ENCODE measurements at places on chromosomes 1 and 21.

DNA sequence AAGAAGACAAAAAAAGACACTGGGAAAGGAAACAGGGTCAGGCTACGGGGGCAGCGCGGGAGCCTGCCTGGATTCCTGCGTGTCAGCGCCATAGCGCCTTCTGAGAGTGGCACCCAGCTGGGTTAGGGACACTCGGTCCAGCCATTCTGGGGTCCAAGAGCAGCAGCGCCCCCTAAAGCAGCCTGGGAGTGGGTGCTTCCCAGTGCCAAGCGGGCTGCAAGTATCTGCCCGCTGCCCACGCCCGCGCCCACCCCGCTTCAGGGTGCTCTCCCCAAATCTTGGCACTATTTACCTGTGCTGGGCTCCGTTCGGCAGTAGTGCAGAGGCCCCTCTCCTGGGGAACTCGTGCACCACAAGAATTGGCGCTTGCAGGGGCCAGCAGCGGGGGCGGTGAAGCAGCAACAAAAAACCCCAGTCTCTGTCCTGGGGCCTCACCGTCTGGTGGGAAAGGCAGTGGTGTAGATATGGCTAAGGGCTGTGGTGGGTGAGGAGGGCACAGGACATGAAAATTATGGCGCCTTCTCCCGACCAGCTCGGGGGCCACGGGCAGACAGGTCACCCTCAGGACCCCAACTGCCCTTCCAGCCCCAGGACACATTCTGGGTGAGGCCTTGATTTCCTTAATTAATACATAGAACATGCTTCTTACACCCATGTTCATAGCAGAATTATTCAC lies 24.1 kb upstream of the LBR start:
- DNase-seq: no peak

DNA sequence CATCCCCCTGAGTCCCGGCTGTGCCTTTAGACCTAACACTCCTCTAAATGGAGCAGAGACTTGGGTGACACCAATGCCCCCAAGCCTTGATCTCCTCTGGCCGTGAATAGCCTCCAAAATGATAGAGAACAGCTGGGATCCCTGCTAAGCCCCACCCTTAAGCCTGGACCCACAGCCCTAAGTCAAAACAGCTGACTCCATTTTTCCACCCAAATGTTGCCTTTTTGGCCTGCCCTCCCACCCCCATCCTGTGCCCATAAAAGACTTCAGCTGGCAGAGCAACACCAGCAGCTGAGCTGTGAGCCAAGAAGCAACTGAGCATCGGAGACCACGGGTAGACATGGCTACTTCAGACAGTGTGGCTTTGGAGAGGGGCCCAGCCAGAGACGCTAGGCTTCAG lies 420.8 kb downstream of the NPHP4 start:
- DNase-seq: no peak

GRCh38 chr1:85327759-85328158 lies 51.3 kb upstream of the BCL10 start:
- no peak for DNase-seq

GRCh38 chr1:228833911-228834688 lies 98.8 kb downstream of the RHOU start:
- no peak for DNase-seq

GRCh38 chr1:15035236-15035635 lies 118.3 kb upstream of the TMEM51 start:
- no peak for DNase-seq

DNA sequence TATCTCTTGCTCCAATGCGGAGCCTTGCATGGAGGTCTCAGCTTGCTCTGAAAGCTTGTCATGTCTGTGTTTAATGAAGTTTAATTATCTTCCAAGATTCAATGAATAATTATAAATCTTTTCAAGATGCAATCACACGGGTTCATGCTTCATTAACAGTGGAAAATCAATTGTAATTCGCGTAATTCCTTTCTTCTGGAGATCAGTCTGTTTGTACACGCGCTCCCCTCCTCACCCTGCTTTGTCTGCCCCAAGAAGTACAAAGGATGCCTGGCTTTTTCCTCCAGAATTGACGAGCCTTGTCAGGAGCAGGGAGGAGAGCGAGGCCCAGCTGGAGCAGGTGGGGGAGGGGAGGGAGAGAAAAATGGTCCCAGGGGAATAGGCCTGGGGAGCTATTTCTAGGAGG lies 65.0 kb upstream of the DISP3 start:
- DNase-seq: no peak

- no peak for DNase-seq
These were observed 9.3 kb downstream of the KIF21B start for GRCh38 chr1:201013991-201014815.

- no peak for DNase-seq
These were observed 142.4 kb downstream of the PLPP3 start for GRCh38 chr1:56436912-56437417.

DNA sequence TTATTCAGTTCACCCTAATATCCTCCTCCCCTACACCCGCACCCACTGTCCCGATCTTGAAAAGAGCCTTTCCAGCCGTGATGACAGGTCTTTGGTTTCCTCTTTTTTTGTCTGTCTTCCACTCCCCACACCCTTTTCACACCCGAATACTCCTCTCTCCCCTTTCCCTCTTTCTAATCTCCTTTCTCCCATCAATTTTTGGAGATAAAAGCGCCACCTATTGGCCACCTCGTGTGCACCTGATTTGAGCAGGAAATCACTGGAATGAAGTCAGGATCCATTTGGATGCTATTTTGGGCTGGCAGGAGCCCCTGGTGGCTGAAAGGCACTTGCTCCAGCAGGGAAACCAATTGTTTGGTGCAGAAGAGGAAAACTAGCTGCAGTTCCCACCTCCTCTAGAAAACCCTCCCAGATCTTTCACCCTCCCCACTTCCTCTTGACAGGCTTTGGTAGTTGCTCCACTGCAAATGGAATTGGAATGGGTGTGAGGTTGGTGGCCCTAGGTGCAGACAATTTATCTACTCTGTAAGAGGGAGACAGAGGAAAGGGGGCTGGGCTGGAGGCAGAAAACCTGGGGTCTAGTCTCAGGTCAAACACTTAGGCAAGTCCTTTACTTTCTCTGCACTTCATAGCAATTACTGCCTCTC lies 8.4 kb downstream of the FOXE3 start:
- no peak for DNase-seq

Data from CD4-positive, alpha-beta T cell treated with Interleukin-6 at 100 ng/mL for 8 hours (primary cell).